ENCODE measurements at places on chromosomes 11 and 22.

DNA sequence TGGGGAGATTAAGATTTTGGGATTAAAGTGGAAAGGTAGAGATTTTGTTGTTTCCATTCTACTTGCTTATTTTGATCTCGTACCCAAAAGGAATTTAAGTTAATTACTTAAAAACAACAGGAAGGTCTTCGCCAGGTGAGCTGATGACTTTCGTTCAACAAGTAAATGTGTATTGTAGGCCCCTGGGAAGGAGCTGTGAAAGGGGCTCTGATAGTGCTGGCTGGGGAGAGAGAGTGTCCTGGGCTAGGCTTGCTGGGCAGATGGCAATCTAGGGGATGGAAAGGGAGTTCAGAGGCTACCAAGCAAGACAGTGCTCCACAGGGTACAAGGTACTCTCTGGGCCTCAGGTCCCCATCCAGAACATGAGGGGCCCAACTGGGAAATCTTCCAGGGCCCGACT is 189.4 kb downstream of the CEP164 start:
- no peak for DNase-seq

- DNase-seq: no peak
Measured at GRCh38 chr22:48055185-48055584, 1292.7 kb downstream of the TBC1D22A start.

DNA sequence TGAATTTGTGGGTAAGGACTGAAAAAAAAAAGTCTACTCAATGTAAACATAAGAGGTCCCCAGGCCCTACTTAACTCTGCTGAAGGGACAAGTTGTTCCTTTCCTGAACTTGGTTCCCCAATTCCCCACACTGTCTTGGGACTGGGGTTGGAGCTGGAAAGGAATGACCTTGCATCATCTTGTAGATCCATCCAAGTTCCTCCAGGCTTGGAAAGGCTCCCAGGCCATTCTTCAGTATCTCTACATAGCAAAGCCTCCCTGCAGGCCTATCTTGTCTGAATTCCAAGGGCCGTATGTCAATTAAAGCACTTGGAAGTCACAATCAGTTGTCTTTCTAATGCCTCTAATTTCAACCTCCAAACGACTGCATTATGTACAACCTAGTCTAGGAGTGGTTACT is 361.2 kb downstream of the TMEM135 start:
- no peak for DNase-seq

DNA sequence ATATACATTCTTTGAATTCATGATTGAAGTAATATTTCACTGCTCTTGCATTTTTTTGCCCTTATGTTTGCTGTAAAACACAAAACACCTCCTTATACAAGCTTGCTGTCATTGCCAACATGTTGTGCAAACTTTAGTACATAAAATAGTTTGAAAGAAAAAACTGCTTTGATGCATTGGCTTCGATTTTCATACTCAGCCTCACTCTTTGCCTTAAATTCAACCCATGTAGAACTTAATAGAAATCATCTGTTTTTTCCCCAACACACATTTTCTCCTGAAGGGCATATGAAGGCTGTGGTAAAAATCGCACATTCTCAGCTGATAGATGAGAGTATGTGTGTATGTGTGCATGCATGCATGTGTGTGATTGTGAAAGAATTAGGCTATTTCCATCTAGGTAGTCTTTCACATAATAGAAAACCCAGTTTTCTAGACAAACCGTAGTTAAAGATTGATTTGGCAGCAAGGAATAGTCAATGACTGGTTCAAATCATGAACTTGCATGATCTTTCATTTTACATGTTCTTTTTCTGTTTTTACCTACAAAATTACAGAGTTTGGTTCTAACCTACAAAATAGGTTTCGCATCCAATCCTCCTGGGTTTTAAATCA is 72.8 kb upstream of the MTMR2 start:
- DNase-seq: no peak

DNA sequence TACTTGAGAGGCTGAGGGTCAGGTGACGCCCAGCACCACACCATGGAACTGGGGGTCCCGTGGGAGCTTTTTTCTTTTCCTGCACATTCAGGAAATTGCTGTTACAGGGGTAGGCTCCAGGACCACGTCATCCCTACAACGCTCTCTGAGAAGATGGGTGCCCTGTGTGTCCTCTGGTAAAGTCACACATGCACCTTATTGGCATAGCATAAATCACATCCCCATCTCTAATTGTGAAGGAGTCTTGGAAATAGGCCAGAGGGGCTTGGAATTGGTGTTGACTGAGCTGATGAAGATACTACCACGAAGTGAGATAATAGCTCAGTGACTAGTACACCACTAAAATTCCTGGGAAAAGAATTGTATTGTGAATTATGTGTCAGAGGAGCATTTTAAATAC is 57.6 kb downstream of the TNRC6B start:
- DNase-seq: no peak

DNA sequence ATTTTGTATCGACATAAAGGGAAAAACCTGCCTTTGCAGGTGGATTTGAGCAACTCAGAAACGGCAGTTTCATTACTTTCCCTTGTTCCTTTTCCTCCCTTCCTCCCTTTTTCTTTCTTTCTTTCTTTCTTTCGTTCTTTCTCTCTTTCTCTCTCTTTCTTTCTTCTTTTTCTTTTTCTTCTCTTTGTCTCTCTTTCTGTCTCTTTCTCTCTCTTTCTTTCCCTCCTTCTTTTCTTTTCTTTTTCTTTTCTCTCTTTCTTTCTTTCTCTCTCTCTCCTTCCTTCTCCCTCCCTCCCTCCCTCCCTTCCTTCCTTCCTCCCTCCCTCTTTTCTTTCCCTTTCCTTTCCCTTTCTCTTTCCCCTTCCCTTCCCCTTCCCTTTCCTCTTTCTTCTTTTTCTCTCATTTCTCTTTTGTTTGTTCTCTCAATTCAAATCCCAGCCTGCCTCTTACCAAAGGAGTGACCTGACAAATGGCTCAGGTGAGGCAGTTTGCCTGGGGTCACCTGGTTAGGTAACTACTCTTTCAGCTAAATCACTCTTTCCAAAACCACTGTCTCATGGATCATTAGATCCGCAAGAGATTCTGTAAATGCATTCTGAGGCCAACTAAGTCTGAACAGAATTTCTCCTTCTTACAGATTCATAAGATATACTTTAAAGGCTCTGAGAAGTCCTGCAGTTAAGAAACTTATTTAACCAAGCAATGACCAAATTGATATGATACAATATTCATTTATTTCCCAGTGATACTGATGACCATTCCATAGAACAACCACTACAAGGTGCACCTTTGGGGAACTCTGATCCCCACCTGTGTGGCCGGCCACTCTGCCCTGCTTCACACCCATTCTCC is 75.3 kb downstream of the MYO18B start:
- no peak for DNase-seq

DNA sequence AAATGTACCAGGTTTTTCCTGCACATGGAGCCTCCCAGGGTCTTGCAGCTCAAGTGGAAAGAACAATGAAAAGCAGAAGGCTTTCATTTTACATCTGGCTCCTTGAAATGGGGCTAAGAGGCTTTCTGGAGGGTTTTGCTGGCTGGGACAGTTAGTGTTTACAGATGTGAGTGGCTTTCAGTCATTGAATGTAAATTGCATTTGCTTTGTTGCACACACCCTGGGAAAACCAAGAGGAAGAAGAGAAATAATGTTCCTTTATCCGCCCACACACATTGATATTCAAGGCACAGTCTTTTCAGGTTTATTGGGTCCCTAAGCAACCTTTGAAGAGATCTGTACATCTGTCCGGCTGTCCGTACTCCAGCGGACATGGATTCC is 144.5 kb downstream of the SPON1 start:
- DNase-seq: no peak

DNA sequence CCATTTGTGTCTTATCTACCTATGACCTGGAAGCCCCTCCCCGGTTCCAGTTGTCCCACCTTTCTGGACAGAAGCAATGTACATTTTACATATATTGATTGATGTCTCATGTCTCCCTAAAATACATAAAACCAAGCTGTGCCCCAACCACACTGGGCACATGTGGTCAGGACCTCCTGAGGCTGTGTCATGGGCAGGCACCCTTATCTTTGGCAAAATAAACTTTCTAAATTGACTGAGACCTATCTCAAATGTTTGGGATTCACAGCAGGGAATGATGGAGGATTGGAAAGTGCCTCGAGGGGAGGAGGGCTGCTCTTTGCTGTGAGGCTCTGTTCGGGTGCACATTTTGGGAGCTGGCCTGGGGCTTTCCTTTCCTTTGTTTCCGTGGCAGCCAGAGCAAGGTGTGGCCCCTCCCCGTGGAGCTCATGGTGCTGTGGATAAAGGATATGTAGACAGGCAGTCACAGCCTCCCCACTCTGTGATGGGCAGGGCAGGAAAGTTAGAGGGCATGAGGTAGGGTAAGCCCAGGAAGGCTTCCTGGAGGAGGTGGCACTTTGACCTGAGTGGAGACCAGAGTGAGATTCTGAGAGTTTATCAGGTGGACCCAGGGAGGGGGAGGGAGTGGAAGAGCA is 615.6 kb downstream of the TBC1D22A start:
- DNase-seq: no peak

GRCh38 chr22:47196881-47197772 is 434.7 kb downstream of the TBC1D22A start:
- no peak for DNase-seq

DNA sequence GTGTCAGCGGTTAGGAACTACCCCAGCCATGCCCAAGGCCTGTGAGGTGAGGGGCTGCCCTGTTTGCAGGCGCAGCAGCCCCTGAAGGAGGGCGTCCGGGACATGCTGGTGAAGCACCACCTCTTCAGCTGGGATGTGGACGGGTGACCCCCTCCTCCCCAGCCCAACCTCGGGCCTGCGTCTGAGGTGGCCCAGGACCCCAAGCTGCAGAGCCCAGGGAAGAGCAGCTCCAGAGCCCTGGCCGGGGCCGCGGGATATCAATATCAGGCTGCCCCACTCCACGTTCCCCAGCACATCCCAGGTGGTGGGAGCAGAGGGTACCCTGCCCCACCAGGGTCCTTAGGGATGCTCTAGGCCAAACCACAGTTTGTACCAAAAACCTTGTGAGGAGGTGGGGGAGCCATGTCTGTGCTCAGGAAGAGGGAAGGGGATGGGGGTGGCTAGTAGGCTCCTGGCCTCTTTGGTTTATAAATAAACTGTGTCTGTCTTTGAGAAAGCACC is 39.3 kb downstream of the SGSM3 start:
- DNase-seq: no peak

DNA sequence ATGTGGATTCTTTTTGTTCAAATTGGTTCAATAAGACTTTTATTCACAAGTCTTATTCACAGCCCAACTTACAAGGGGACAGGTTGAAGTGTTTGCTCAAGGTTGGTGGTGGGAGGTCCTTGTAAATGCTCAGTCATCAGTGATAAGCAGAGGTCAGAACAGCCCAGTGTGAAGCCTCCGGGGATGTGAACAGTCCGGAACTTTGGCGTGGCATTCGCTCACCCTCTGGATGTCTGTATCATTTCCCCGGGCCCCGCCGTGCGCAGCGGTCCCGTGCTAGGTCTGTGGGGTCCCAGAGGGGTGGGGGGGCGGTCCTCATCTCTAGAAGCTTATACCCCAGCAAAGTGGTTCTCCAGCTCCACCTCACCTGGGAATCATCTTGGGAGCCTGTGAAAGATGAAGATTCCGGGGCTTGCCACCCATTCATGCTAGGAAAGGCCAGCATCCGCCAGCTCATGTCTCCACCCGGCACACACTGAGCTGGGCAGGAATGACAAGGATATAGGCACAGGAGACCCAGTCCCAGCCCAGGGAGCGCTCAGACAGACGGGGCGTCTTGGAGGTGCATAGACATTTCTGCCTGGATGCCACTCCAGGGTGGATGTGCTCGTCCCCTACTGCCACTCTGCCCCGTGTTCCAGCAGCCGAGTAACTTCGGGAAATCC is 327.5 kb downstream of the TBC1D22A start:
- DNase-seq: no peak

DNA sequence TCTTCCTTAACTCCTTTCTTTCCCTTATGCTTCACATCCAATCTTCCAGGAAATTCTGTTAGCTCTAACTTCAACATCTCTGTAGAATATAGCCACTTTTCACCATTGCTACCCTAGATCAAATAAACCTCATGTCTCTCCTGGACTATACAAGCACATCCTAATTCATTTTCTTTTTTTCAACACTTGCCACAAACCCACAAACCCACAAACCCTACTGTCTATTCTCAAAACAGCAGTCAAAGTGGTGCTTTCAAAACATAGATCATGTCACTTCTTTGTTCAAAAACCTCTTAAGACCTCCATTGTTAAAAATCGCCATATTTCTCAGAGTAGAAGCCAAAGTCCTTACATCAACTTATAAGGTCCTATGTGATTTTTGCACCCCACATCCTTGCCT is 94.3 kb downstream of the PIWIL4 start:
- no peak for DNase-seq

- no peak for DNase-seq
Measured at GRCh38 chr11:111465400-111465799, 46.8 kb downstream of the BTG4 start.

DNA sequence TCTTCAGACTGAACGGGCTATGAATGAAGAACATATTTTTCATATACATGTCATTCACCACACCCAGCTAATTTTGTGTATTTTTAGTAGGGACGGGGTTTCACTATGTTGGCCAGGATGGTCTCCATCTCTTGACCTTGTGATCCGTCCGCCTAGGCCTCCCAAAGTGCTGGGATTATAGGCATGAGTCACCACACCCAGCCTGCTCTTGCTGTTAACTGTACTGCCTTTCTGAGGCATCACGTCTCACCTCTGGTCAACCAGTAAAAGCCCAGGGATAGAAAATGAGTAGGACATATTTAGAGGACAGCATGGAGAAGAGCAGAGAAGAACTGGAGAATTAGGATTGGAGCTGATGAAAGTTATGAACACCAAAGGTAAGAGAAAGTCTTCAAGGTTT is 55.6 kb downstream of the APOL3 start:
- no peak for DNase-seq

GRCh38 chr22:41178425-41178975 is 26.6 kb upstream of the L3MBTL2 start:
- no peak for DNase-seq

- no peak for DNase-seq
Measured at GRCh38 chr11:83284501-83285150, 1.5 kb downstream of the CCDC90B start.

DNA sequence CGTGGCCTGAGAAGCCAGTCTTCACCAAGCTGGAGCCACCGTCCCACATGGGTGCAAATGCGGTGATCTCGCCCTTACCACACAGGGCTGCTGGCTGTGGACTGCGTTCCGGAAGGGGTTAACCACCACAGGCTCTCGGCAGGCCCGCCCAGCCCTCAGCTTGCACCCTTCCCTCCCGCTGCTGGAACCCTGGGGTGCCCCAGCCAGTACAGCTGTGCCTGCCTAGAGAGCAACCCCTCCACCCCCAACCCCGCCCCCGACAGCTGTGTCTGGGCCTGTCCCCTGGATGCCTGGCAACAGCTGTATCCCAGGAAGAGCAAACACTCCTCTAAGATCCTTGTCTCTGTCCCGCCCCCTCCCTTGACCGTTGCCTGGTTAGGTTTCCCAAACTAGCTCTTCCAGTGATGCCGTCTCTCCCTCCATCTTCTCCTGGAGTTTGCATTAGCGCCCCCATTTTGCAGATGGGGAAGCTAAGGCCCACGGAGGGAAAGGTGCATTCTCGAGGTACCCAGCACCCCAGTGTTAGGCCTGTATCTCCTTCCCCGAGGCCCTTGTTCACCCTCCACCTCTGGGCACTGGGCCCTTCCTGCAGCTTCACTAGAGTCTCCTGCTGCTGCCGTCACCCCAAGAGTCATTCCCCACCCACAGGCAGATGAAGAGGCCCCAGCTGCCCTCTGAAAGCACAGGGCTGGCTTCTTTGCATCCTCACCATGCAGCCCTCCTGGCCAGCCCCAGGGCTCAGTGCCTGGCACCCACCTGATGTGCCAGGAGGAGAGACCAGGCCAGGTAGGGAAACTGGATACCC is 12.6 kb upstream of the COX8A start:
- DNase-seq: no peak

GRCh38 chr11:74400606-74401005 is 2.4 kb upstream of the PGM2L1 start:
- no peak for DNase-seq

- no peak for DNase-seq
Measured at GRCh38 chr11:102256251-102256650, 61.0 kb upstream of the BIRC3 start.
